Stimulated activated CD8-positive, alpha-beta memory T cell treated with anti-CD3 and anti-CD28 coated beads, Interleukin-4, amount 100 ng/mL, for 24 hours (primary cell): ENCODE measurements at places on chromosomes 11 and 22.

DNA sequence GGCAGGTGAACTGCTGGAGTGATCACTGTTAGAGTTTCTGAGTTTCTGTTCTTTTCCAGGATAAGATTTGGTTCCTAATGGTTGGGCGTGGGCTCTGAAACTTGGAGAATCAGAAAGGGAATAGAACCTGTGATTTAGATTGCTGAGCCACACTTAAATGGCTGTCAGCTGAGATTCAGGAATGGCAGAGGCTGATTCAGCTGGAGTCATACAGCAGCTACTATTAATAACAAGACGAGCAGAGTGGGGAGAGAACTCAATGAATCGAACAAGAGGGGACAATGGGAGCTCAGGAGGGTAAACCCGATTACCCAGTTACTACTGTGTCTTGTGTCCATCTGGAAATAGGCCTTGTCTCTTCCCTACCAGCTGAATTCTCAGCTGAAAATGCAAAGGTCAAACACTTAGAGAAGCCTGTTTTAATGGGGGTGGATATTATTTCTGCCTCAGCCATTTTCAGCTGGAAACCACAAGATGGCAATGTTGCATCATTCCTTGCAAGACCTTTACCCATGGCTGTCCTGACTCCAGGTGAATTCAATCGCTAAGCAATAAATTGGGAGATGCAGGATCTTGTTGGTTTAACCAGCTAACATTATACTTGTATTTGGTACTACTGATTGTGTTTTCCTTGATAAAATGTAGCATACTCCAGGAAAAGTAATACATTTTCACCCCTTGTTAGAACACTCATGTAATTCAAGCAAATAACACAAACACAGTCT, 104.5 kb upstream of the RAG2 start:
- no peak for DNase-seq

DNA sequence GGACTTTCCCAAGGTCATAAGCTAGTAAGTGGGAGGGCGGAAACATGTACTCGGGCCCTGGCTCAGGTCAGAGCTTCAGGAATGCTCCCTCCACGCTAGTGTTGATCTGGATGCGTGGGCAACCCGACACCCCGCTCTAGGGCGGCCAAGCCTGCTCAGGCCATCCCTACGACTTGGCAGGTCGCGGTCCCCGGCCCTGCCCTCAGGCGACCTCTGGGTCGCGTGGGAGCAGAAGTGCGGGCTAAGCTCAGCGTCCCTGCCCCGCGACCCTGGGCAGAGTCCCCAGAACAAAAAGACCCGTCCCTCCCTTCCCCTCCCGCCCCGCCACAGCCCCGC, 781 bp upstream of the TEF start:
- no peak for DNase-seq

DNA sequence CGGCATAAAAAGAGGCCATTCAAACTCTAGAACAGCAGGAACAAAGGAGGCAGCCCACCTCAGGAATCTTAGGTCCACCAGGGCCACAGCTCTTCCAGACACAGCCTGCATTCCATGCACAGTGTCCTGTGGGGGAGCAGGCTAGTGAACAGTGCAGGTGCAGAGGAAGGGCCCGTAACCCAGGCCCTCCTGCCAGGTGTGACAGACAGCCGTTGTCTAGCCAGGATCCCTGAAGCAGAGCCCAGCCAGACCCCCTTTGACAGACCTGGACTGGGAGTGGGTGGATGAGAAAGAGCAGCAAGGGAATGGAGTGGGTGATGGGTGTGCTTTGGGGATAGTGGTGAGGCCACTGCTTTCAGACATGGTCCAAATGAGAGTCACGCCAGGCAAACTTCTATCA, 1.2 kb upstream of the ZPR1 start:
- no peak for DNase-seq

- no peak for DNase-seq
Measured at GRCh38 chr11:79419120-79419519, 21.7 kb downstream of the TENM4 start.

- no peak for DNase-seq
Measured at GRCh38 chr11:5380740-5381342, 2.8 kb upstream of the OR51M1 start.

GRCh38 chr11:45919806-45920530, 2.3 kb upstream of the PEX16 start:
- DNase-seq: no peak

- no peak for DNase-seq
Measured at GRCh38 chr22:37907036-37907954, 1.2 kb downstream of the MICALL1 start.

- DNase-seq: no peak
Measured at GRCh38 chr22:25111579-25112517, 87.8 kb upstream of the CRYBB3 start.

DNA sequence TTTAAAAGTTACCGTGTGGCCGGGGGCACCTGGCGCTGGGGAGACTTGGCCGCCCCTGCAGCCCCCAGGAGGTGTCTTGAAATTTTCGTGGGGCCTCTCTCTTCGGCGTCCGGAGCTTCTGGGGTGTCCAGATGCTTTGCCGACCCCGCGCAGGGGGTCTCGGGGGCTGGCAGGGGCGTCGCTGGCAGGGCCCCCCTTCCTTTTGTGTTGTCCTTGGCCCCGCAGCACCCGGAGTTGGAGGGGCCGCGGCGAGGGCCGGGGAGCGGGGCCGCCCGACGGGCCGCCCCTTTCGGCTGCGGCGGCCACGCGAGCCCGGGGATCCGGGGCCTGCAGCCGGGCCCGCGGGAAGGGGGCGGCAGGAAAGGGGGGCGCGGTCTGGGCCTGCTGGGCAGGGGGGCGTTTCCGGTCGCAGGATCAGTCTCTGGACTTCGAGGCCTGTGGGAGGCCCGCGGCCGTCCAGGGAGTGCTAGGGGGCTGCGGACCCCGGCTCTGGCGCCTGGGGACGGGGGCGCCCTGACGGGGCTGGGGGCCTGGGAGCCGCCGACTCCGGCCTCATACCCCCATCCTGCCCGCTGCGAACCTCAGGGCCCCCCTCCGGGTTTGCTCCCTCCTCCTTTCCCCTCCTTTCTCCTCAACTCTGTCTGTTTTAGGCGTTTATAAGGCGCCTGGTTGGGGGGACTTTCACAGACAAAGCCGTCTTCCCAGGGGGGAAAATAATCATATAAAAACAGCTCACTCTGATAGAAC, 869 bp downstream of the ZC3H7B start:
- no peak for DNase-seq

DNA sequence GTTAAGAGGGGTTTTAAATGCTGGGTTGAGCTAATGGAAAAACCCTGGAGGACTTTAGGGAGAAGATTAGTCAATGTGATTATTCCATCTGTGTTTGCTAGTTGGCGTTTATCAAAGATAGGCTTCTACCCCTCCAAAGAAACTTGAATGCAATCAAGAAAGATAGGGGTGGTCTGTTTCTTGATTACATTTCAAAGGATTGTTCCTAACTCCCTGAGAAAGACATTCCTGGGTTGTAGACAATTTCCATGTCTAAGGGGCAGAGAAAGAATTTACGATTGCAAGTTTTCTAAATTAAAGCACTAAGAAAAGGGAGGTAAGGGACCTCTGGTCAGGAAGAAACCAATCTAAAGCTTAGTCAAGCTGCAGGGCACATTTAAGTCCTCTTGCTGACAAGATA, 2268.7 kb downstream of the LRRC4C start:
- DNase-seq: no peak

DNA sequence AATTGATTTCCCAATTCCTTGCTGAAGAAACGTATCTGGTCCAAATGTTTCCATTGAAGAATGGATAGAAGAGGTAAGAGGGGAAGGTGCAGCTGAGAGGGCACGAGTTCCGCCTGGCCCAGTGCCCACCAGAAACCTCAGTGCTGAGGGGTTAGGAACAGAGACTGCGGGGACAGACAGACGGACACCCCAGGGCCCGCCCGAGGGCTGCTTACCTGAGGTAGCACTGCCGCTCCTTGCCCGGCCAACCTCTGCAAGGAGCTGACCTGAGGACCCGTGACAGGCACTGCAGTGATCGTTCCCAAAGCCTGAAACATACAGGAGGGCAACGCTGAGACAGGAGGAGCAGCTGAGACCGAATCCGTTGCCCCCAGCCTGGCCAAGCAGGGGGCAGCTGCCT, 89.6 kb downstream of the PHF21B start:
- no peak for DNase-seq

DNA sequence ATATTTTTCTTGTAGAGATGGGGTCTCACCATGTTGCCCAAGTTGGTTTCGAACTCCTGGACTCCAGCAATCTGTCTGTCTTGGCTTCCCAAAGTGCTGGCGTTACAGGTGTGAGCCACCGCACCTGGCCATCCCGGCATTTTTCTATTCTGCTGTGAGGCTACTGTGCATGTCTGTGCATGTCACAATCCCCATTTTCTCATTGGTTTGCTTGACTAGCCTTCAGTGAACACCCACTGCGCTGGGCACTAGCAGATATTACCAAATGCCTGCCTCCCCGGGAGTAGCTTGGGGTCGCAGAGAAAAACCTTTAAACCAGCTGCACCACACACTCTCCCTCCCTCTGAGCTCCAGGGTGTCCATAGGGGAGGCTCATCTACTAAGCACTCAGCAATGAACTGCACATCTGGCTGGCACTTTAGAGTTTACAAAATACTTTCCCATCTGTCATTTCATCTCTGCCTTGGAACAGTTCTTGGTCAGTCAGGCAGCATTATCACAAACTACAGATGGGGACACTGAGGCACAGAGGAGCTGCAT, 4.9 kb downstream of the CSNK1E start:
- no peak for DNase-seq

DNA sequence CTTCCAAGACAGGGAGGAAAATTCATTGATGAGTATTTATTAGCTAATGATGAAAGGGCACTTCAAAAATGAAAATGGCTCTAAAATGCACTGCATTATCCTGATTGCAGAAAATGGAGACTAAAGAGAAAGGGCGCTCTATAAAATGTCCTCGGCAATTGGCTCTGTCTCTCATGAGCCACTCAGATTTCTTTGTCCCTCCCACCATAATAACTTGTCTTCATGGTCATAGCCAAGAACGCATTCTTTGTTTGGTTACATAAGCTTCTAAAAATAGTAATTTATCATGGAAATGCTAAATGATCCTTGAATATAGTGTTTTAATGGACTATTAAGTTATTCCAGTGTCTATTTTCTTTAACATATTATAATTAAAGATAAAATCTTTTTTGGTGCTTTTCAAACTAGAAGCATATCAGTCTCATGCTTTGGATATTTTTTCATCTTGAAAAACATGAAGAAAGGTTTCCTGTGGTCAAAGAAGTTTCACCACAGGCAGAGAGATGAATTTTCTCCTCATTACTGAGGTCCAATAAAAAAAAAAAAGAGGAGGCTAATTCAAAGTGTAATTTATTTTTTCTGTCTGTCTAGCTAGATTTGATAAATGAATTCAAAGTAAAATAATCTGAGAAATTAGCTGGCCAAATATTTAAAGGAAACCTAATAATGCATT, 238.1 kb upstream of the BLID start:
- DNase-seq: no peak

DNA sequence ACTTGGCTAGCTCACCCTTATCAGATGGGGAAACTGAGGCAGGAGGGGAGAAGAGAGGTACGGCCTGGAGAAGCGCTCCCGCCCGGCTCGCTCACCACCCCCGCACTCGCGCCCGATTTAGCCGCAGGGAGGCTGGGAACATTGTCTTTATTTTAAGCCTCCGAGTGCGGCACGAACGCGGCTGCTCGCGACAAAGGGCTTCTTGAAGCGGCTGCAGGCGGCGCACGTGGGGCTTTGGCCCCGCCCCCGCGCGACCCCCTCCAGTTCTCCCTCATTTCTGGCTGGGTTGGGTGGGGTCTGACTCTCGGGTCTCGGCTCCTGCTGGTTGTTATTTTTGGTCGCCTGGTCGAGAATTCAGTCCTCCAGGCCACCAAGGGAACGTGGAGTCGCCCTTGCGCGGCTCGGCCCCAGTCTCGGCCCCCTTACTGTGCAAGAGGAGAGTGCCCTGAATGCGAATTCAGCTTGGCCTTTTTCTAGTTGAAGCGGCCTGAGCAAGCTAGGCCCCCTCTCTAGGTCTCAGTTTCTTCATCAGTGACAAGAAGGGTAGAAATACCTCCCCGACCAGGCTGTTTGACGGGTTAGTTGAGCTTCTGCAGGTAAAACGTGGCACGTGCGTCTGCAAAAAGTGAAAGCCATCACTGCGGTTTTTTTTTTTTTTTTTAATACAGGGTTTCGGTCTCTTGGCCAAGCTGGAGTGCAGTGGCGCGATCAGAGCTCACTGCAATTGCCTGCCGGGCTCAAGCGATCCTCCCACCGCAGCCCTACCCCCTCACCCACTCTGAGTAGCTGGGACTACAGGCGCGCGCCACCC, 2.6 kb upstream of the CHRM1 start:
- DNase-seq: no peak

DNA sequence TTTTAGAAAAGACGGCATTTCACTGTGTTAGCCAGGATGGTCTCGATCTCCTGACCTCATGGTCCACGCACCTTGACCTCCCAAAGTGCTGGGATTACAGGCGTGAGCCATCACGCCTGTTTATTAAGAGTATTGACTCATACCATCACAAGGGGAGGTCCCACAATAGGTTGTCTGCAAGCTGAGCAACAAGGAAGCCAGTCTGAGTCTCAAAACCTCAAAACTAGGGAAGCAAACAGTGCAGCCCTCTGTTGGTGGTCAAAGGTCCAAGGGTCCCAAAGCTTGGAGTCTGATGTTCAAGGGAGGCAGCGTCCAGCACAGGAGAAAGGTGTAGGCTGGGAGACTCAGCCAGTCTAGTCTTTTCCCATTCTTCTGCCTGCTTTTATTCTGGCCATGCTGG, 32.8 kb upstream of the LDLRAD3 start:
- DNase-seq: no peak

DNA sequence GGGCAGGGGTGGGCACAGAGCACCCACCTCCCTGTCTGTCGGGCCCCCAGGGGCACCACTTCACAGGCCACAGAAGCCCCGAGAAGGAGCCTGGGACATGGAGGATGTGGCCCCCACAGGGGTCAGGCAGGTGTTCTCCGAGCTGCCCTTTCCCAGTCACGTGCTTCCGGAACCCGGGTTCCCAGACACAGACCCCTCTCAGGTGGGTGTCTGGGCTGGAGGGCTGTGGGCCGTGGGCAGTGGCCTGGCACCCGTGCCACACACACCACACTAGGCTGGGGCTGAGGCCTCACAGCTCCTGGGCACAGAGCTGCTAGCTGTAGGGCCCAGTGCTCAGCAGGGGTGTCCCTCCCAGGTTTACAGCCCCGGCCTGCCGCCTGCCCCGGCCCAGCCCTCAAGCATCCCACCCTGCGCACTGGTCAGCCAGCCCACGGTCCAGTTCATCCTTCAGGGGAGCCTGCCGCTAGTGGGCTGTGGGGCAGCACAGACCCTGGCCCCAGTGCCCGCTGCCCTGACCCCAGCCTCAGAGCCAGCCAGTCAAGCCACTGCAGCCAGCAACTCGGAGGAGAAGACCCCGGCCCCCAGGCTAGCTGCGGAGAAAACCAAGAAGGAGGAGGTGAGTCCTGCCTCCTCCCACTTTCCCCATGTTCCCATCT, 5.5 kb downstream of the IRF7 start:
- no peak for DNase-seq

DNA sequence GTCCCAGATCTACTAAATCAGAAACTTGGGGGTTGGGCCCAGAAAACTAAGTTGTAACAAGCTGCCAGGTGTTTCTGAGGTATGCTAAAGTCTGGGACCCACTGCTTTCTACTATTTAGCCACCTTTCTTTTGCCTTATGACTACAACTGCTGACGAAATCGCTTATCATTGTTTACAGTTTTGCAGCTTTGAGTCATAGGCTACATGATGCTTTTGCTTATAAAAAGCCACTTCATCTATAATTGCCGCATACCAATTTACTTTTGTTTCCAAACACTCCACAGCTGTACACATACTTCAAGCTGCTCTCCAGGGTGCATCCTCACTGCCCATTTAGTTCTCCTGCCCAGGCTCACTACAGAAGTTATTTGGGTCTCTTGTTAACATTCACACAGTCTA, 144.7 kb downstream of the ENTHD1 start:
- DNase-seq: no peak

GRCh38 chr11:37500425-37500824, 902.4 kb upstream of the RAG2 start:
- no peak for DNase-seq

- DNase-seq: no peak
Measured at GRCh38 chr11:106482917-106483785, 405.7 kb downstream of the AASDHPPT start.
